HFF-Myc (cell line): ENCODE measurements at places on chromosomes 11 and 22.

GRCh38 chr22:50027639-50028537 is 15.3 kb upstream of the IL17REL start:
- DNase-seq: no peak

- no peak for DNase-seq
Measured at GRCh38 chr11:115900111-115900510, 395.9 kb upstream of the CADM1 start.

- DNase-seq: no peak
Measured at GRCh38 chr11:88266919-88267318, 70.6 kb downstream of the CTSC start.

- no peak for DNase-seq
Measured at GRCh38 chr22:29641700-29642330, 38.4 kb downstream of the NF2 start.

DNA sequence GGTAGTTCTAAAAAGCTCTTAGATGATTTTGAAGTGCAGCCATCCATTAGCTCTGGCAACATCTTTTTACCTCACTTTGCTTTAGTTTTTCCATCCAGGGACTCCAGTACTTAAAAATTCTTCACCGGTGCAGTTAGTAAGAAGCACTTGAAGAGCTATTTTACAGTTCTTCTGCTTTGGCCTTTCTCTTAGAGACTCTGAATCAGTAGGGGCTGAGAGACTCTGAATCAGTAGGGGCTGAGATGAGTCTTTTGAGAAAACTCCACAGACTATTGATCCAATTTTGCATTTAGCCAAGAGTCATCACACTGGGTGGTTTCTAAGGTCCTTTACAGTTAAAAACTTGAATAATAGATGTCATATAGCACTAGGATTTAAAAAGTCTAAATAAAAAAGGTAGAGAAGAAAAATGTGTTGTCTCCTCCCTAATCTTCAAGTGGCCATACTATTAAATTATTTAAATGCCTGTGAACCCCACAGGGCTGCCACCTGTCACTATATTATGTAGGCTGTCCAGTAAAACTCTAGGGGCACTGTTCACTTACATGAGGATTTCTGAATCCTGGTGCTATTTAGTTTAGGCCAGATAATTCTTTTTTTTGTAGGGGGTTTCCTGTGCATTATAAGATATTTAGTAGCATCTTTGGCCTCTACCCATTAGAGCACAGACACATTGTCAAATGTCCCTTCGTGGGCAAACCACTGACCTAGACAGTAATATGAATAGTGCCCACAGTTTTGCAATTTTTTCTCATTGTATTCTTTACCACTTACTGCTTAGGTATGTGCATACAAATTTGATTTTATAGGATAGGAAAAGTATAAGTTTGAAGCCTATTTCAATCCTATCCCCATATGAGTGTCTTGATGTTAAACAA is 26.3 kb upstream of the HIKESHI start:
- DNase-seq: no peak

GRCh38 chr11:111186308-111186915 is 59.1 kb upstream of the POU2AF2 start:
- no peak for DNase-seq

DNA sequence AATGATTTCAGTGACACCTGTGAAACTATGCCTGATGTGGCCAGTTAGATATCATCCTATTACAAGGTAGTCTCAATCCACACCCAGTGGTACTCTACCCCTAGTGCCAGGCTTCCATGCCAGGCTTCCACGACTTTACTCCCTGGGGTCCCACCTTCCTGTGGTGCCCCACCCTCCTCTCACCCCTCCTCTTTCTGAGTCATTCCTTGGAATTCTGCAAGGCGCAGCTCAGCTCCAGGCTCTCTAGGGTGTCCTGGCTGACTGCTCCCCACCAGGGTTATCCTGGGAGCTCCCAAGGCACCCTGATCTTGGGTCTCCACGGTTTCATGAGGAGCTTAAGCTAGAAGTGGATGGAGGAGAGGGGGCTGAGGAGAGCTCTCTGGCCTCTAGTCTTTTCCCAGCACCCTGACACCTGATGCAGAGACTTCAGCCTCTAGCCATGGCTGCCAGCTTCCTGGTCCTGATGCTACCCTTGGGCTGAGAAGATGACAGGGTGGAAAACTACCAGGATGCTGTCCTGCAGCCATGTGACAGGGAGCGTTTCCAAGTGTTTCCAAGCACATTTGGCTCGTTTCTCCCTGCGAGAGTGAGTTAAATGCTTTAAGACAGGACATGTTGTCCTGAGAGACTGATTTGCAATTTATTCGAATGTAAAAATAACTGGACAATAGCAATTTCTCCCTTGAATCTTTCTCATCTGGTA is 1461.2 kb downstream of the TBC1D22A start:
- no peak for DNase-seq

GRCh38 chr11:30774496-30775232 is 188.5 kb upstream of the MPPED2 start:
- no peak for DNase-seq

DNA sequence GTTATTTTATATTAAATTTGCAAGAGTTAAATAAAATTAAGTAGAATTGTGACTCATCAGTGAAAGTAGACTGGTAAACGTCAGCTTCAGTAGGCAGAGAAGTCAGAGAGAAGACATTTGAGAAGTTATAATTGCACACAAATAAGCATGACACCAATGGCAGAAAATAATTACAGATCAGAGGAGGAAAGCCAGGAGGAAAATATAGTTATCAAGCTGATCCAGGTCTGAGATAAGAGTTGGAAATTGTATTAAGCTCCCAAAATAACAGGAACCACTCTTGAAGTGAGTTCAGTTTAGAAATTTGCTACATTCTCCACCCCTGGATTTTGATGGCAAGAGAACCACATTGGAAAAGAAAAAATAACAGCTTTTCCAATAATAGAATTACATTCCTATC is 533.8 kb upstream of the CHORDC1 start:
- DNase-seq: no peak

- DNase-seq: no peak
Measured at GRCh38 chr11:43579171-43579918, 101.2 kb upstream of the HSD17B12 start.

DNA sequence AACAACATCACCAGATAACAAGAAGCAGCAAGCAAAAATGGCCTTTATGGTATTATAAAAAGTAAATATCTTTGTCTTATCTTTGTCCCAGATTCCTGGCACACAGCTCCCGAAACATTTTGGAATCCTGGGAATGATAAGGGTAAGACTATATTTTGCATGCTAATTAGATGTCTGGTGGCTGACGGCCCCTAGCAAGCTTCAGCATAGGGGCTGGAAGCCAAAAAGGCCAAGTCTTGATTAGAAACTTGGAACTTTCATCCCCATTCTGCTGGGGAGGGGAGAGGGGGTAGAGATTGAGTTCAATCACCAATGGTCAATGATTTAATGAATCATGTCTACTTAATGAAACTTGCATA is 38.2 kb upstream of the EED start:
- DNase-seq: no peak

GRCh38 chr11:78809931-78810541 is 235.4 kb upstream of the NARS2 start:
- peak; percentile 78 for DNase-seq

DNA sequence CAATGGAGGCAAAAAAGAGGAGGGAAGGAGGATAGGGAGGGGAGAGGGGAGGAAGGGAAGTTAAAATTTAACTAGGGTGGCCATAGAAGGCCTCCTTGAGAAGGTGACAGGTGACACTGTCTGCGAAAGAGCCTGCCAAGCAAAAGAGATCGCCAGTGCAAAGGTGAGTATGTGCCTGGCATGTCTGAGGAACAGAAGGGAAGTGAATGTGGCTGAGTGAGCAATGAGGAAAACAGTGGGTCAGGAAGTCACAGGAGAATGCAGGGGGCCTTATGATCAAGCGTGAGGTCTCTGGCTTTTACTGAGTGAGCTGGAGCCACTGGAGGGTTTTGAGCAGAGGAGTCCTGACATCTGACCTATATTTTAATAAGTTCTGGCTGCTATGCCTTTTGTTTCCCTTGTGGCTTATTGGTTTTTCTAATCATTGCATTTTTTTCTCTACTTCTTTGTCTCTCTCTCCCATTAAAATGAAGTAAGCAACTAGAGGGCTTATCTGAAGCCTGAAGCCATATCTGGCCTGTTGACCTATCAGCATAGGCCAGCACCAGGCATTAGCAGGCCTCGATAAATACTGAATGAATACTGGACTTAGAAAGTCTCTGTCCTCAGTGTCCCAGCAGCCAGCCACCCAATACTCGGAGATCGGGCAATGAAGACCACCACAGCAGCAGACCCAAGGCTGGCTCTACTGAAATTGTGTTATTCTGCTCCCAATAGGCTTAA is 5.6 kb downstream of the AP1B1 start:
- no peak for DNase-seq

GRCh38 chr22:48144318-48144717 is 1381.9 kb downstream of the TBC1D22A start:
- DNase-seq: no peak

DNA sequence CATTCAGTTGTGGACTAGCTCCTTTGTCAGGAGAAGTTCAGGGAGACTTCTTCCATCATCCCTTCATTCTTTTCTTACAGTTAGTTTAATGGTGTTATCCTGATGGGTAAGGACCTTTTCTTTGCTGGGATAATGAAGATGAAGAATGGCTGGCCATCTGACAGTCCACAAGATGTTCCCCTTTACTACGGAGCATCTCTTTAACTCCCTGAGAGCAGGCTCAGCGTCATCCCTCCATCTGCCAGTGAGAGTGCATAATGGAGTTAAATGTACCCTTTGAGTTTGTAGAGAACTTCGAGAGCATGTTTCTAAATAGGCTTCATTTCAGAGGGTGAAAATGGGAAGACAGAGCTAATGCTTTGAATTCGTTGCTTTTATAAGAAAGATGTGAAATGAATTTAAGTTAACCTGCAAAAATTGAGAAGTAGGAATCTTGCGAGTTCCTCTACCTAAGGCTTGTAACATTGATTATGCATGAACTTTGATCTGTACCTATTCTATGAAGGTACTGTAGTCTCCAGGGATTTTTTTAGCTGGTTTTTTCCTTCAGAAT is 1.7 kb downstream of the EP300 start:
- no peak for DNase-seq

- DNase-seq: no peak
Measured at GRCh38 chr11:44928144-44928543, 22.5 kb downstream of the TP53I11 start.

- no peak for DNase-seq
Measured at GRCh38 chr22:50112151-50113118, 22.6 kb downstream of the MOV10L1 start.

- DNase-seq: peak; percentile 85
Measured at GRCh38 chr11:783581-784015, 6.3 kb downstream of the CEND1 start.

GRCh38 chr22:49052023-49052538 is 775.6 kb downstream of the BRD1 start:
- DNase-seq: no peak

DNA sequence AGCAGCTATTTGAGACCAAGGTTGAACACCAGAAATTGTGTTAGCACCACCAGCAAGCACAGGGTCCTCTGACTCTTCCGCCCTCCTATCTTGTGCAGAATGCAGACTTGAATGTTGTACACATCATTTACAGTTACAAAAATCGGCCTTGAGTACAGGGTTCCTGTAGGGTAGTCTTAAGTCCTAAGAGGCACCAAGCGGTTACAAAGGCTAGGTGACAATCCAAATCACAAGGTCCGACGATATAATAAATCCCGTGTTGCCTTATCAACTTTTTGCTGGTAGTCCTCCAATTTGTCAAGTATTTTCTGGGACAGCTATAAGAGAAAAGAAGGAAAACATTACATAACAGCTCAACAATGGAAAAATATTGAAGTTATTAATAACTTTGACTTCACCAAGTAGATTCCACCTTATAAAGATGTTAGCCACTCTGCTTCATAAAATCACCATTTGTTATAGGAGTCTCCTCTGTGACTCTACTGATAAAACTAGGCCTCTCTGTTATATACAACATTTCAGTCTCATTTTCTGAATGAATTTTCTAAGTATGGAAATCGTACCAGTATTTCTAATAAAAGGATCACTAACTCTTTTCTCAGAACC is 11.8 kb upstream of the FNBP4 start:
- DNase-seq: no peak

DNA sequence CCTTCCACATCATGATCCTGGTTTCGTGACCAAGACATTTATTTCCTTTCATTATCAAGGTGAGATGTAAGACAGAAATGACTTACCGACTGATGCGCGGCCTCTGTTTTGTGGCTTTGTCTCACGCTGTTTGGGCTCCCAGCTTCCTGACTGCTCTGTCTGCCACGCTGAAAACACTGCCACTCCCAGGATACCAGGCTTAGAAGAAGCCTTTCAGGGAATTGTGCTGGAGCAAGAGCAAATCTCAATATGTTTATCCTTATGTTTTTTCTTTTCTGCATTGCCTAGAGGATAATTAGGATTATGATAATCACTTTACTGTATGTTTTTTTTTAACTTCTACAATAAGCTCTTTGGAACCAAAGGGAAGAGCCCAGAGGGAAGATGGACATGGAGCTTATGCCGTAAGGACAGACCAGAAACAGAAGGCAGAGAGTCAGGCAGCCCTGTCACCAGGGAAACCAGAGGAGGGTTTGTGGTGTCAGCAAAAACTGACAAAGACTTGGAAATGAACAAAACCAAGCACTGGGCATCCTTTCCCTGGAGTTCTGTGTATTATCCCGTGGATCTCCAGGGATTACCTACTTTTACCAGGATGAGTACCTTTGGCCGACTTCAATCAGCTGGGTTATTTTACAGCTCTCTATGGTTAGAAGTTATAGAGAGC is 68.2 kb upstream of the ISX start:
- no peak for DNase-seq

DNA sequence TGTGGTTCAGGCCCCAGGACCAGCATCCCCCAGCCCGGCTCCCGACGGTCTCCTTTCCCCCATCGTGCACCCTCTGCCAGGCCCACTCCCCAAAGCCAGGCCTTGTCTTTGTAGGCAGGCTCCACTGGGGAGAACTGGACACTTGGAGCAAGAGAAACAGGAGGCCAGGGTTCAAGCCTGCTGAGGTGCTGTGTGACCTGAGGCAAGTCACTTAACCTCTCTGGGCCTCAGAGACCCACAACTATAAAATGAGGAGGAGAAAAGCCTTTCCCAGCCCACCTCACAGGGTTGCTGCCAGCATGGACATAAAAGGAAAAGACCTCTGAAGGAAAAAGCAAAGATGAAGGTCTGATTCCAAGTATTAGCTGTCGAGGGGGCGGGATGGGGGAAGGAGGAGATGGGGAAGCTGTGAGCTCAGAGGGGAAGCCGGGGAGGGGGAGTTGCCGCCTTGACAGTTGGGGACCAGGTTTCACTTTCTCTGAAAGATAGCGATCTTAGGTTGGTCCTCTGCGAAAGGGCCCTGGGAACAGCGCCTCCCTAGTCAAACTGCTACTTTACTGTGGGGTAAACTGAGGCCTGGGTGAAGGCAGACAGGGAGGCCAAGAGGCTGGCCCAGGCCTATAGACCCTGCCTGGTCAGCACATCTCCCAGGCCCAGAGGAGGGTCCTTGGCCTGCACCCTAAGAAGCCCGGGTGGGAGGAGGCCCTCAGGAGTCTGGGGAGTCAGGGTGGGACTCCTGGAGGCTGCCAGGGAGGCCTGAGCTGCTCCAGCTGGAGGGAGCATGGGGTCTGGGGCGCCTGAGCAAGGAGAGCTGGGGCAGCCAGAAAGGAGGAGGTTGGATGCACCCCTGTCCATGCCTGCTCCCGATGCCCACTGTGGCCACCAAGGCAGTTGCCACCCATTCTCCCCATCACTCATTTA is 991 bp upstream of the OSM start:
- DNase-seq: no peak

- no peak for DNase-seq
Measured at GRCh38 chr11:11946180-11946579, 62.2 kb downstream of the DKK3 start.

GRCh38 chr11:117898059-117898458 is 21.6 kb upstream of the FXYD6 start:
- no peak for DNase-seq
